ENCODE measurements at places on chromosomes 3 and 15.

DNA sequence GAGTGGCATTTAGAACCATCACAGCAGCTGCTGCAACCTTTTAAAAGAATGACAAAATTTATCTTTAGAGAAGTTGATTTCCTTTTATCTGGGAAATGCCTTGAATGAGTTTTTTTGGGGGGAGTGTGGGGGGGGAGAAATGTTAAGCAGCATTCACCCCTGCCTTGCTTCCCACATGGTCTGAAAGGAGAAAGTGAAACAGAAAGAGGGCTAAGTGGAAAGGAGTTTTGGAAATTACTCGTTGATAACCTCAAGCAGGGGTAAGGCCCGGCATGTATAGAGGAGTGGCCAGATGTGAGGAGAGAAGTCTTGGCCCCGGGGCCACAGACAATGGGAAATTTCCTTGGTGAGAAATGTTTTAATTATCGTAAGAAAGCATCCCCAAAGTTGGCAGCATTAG is 23.5 kb downstream of the B3GALNT1 start:
- DNase-seq: no peak

GRCh38 chr15:42056934-42057798 is 36.3 kb upstream of the PLA2G4E start:
- DNase-seq: no peak

GRCh38 chr3:38477839-38478450 is 18.2 kb upstream of the EXOG start:
- DNase-seq: no peak

DNA sequence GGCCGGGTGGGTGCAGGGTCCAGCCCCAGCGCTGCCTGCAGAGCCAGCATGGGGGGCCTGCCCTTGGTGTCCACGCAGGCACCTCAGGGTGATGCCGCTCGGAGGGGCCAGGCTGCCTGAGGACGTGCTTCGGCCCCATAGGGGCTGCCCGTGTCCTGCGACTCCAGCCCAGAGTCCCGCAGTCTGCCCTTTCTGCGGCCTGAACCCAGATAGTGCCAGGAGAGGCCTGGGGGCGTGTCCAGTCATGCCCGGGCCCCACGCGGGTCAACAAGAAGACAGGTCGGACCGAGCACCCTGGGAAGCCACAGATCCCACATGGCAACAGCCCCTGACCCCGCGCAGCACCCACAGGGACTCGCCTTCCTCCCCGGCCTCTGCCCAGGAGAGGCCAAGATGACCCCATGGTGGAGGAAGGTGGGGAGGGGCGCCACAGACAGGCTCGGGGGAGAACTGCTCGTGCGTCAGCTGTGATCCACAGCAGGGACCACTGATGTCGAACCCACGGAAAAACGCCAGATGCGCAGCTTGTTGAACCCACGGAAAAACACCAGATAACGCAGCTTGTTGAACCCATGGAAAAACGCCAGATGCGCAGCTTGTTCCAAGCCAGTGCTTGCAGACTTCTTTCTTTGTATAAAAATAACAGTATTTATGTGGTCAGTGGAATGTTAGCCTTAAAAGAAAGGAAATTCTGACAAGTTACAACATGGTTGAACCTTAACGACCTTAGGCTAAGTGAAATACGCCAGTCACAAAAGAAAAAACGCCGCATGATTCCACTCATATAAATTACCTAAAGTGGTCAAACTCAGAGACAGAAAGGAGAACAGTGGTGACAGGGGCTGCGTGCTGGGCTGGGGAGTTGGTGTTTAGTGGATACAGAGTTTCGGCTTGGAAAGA is 28.5 kb downstream of the CYFIP1 start:
- no peak for DNase-seq

DNA sequence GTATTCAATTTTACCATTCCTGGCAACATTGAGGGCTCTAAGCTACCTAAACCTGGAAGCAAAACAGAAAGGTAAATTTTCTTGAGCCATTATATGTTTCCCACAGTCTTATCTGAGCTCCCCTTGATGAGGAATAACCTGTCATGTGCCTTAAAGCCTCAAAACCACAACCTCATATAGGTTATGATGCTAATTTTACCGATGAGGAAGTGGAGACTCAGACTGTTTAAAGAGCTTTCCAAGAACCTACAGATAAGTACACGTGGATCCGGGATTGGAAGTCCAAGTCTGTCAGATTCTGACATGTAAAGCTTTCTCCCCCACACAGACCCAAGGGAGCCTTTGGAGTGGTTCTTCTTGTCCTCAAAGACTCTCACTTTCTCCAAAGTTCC is 140.5 kb downstream of the SEMA6D start:
- no peak for DNase-seq

- DNase-seq: no peak
These were observed 424.6 kb upstream of the GBE1 start for GRCh38 chr3:82186017-82186416.

GRCh38 chr3:31502803-31503221 is 29.9 kb upstream of the STT3B start:
- no peak for DNase-seq

DNA sequence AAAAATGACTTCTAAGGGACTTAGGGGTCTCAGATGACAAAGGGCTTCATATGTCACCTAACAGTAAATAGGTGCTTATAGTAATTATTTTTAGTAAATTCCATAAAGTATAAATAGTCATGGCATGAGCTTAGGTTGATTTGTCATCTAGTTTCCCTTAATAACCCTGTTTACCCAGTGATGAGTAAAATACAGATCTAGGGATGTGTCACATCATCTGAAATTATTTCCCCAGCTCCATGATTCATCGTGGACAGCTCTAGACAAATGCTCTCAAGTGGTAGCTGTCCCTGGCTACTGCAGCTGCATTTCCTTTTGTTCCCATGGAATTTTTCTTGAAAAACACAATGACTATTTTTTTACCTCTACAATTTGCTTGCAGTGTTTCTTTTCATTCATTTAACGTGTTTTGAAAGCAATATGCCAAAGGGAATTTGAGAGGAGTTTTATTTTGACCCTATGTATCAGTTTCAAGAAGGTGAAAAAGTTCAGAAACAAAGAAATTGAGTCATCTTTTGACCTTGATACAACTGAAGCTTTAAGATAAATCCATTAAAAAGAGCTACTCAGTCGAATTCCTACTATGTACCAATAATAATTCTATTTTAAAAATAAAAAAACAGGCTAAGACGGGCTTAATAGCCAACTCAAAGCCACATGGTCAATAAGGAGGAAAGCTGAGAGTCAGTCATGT is 241.6 kb downstream of the KCNMB2 start:
- no peak for DNase-seq

DNA sequence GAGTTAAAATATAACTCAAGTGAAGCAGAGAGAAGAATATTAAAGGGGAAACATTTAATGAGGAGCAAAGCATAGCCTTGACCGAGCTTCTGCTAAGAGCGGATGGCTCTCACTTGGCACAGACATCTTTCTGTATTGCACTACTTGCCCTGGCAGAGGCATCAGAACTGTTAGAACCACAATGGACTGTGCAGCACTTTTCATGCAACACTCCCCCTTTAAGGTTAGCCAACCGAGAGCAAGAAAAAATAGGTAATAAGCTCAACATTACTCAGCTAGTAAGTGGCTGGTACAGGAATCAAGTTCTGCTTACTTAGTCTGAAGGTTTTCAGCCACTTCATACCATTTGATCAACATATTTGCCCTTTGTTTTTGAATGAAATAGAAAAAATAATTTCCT is 33.7 kb downstream of the CRTC3 start:
- no peak for DNase-seq

Measured in mesothelial cell of epicardium (in vitro differentiated cells).